ENCODE measurements at places on chromosomes 4 and X.

GRCh38 chr4:2743518-2744445, 12.4 kb downstream of the TNIP2 start:
- no peak for DNase-seq

GRCh38 chr4:138916763-138917162, 98.8 kb upstream of the NOCT start:
- DNase-seq: no peak

DNA sequence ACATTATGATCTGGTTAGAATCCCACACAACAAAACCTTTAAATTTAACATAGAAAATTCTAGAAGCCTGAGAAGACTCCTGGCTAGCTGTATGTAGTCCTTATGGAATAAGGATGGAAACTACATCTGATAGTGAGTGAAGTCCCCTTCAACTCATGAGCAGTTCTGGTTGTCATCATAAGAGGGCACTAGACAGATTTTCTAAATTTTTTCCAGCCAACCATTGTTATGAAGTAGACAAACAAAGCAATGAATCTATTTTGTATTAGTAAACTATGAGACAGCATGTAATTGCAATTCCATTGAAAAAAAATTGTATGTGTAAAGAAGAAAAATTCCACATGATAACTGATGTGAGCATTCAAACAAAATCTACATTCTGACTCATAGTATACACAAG, 35.2 kb downstream of the PWWP3B start:
- DNase-seq: no peak

- no peak for DNase-seq
Observed at GRCh38 chr4:105357258-105357980, 116.4 kb downstream of the PPA2 start.

- no peak for DNase-seq
Observed at GRCh38 chr4:106358899-106359298, 9.7 kb downstream of the GIMD1 start.

DNA sequence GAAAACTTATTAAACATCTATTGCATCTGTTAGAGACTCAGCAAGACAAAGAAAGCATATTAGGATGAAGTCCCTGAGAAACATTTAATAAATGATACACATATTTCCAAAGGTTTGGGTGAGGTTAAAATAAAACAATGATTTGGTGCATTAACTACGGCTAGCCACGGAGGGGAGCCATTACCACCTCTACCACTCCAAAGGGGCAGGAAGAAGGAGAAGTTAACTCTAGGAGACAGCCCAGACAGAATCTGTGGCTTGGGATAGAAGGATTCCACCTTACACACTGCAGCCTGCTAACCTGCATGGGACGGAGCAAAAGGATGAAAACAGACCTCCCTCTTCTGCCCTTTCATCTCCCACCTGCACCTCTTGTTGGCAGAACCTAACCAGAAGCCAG, 189.1 kb upstream of the C1QTNF7 start:
- DNase-seq: no peak

DNA sequence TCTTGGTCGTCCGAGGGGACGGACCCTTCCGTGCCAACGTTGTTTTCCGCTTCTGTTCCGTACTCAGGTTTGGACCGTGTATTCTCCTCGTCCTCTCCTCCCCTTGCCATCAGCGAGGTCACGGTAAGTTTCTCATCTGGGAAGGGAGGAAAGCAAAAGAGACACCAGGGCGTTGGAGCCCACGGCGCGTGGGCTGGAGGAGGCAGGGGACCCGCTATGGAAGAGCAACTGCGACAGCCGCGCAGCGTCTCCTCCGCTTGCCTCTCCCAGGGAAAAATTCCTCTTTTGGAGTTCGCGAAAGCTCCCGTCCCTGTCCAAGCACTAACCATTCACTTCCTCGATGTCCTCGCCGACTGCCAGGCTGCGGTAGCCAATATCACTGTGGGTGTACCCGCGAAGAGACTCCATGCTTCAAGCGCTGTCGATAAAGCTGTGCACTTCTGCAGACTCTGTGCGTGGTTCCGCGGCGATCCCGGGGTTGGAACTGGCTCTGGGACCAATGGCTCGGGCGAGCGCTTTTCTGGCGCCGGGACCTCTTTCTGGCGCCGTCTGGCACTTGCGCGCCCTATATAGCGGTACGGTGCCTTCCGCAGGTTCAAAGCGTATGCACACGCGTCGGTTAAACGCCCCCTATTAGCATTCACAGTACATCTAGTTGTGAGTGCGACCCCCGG, at the start of gene ESX1:
Gene ESX1 (minus strand): TSS at position 492 of the 674 bp plus-strand sequence. CDS start 84 bp downstream, at position 408.
- no peak for DNase-seq

DNA sequence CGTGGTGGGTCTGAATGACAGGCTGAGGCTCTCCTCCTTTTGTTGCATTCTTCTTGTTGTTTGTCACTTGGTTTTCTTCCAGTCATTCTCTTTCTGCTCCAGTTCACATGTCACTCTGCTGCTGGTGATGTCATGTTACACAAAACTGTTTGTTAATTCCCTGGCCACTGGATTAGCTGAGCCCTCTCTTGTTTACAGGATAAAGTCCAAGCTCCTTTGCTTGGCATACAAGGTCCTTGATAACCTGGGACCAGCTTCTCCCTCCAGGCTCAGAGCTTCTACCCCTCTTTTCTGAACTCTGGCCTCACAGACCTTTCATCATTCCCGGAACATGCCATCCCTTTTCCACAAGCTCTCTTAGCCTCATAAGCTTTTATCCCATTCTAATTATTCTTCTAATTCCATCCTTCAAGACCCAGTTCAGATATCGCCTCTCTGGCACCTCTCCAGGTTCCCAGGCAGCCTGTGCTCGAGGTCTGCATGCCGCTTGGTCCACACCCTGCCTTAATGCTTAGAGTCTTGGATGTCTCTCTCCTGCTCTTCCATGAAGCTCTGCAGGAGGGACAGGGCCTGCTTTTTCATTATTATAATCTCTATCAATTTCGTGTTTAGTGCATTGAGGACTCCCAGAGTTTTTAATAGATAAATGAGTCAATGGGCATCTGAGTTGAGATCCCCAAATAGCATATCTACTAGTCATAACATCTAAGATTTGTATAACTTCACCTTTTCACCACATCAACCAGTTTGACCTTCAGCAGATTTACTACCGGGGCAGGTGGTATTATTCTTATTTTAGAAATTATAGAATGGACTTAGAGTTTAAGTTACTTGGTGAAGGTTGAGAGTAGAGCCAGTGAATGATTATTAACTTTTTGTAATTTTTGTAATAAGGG, 98.7 kb downstream of the TMEM131L start:
- no peak for DNase-seq

GRCh38 chr4:71713611-71714203, 70.2 kb downstream of the GC start:
- DNase-seq: no peak

- DNase-seq: no peak
Observed at GRCh38 chr4:2007804-2008670, 737 bp downstream of the NELFA start.

DNA sequence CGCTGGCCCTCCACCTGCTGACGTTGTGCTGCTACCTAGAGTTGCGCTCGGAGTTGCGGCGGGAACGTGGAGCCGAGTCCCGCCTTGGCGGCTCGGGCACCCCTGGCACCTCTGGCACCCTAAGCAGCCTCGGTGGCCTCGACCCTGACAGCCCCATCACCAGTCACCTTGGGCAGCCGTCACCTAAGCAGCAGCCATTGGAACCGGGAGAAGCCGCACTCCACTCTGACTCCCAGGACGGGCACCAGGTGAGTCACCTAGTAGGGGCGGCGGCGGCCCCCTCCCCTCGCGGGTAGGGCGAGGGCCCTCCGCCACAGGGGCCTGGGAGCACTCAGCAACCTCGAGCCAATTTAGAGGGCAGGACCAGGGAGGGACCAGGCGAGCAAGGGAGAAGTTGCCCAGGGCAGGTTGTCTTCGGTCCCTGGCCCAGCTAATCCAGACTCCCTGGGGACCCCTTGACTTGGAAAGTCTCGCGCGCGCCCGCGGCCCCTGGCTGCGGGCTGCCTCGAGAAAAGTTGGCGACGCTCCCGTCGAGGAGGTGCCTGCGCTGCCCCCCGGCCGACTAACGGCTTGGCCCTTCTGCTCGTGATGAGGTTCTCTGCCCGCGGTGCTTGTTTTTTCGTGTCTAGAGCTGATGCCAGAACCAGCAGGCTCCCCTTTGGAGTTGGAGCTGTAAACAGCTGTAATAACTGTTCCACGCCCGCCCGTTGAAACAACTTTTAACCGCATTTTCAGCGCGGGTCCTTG, 717 bp downstream of the EDA start:
- DNase-seq: no peak

GRCh38 chr4:24809815-24810405, 14.5 kb downstream of the SOD3 start:
- no peak for DNase-seq

GRCh38 chrX:40260146-40260747, 162.5 kb upstream of the BCOR start:
- DNase-seq: no peak

DNA sequence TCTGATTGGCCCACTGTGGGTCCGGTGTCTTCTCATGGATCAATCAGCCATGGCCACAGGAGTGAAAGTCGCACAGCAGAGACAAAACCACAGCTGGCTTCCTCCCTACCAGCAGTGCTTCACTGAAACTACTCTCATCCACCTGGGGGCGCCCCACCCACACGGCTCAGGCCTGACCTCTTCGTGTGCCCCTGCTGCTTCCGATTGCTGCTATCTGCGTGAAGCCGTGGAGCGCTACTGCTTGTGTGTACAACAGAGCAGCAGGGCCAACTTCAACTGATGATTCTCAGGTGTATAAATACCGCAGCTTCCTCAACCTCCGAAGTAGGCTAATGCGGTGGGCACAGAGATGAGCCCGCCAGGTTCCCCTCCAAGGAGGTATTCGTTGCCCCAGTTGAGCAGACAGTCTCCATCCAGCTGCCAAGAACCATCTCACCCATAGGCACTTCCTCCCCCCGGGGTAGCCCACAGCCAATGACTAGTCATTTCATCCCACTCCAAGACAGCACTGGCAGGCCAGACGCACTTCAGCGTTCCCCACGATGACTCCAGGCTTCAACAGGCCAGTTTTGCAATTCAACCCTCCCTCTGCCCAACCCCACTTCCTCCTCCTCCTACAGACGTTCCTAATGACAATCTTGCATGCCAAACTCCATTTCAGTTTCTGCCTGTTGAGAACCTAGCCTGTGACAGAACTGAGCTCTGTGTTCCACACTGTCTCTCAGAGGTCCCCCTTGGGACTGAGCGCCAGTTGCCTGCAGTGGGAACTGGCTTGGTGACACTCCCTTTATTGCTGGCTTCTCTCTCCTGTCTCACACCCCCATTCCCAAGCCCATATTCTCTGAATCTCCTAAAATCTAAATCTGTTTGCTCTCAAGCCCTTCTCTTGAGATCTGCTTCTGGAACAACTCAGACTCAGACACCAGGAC, 41.3 kb upstream of the ATP6AP2 start:
- DNase-seq: no peak

DNA sequence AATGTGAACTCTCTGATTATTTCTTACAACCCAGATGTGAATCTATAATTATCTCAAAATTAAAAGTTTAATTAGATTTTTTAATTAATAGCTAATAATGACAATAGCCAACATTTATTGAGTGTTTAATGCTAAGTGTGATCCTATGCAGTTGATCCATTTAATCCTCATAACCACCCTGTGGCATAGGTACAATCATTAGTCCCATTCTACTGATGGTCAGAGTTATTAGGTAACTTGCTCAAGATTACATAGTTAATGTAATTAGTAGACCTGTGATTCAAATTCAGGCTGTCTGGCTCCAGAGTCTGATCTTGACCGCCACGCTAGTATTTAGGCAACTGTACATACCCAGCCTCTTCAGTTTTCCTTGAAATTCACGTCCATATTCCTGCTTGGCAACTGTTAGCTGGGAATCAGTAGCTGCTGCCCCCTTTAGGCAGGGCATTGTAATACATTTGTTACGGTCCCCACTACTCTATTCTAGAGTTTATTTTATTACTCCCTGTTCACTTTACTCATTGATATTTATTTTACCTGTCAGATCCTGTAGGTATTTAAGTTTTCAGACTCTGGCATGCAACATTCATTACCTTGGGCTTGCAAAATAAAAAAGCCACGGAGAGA, 20.6 kb upstream of the TEC start:
- DNase-seq: no peak

- no peak for DNase-seq
Observed at GRCh38 chr4:113881256-113881655, 98.2 kb downstream of the ARSJ start.

DNA sequence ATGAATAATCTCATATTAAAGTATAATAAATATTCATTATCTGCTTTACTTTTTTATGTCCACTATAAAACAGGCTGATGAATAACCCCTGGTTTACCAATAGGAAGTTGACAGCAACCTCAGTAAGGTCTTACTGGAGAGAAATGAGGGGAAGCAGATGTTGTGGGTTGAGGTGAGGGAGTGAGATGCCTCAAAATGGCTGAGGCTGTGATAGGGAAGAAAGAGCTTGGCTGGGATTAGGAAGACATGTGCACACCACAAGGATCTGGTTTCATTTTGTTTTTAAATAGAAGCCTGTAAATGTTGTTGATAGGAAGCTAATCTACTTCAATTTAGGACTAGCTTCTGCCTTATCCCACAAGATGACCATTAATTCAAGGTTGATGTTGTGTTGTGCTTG, 14.4 kb upstream of the CYBB start:
- no peak for DNase-seq

Data from esophagus squamous epithelium (tissue), 5 donors.